ENCODE measurements at places on chromosomes 3 and 15.

DNA sequence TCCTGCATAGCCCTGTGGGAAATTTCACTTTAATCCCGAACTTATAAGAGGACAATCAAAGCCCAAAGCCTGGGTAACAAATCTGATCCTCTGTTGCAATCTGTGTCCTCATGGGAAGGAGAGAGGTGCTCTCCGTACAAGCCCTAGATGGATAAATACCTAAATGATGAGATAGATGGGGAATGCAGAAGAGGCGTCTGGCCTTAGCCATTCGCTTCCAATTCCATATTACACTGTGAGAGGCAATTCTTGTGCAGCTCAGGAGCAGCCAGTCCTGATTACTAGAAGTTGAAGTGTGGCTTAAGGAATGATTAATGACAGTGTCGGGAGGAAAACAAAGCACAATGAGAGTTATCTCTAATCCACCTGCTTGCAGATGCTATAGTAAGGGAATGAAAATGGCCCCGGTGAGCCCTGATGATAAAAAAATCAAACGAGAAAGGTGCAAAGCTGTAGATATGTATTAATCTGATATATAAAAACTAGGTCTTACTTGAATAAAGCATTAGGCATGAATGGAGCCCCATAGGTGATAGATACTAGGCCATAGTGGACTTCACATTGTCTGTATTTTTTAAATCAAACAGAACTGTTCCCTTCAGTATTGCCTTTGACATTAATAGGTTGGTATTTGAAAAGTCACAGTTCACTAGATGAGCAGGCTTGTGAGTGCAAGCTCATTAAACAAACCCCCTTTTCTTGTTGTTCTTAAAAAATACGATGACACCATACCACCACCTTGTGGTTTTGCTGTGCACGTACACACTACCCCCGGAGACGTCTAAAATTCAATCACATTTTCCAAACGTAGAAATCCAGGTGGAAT, 54.2 kb upstream of the TMCO5A start:
- DNase-seq, result no peak

DNA sequence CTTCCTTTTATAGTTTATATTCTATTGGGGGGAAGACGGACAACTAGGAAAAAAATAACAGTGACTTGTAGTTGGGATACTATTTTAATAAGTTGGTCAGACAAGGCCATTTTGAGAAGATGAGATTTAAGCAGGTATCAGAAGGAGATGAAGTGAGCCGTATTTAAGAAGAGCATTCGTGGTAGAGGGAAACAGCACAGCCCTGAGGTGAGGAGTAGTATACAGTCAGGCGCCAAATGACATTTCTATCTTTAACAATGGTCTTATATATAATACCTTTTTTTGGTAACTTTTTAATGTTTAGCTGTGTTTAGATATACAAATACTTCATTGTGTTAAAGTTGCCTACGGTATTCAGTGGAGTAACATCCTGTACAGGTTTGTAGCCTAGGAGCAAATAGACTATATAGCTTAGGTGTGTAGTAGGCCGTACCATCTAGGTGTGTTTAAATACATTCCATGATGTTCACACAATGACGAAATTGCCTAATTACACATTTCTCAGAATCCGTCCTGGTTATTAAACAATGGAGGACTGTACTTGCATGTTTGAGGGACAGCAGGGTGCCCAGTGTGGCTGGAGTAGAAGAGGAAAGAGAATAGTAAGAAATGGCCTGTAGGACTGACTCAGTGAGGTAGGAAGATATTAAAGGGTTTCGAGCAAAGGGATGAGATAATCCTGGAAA, 1.6 kb downstream of the NKTR start:
- DNase-seq, result no peak

DNA sequence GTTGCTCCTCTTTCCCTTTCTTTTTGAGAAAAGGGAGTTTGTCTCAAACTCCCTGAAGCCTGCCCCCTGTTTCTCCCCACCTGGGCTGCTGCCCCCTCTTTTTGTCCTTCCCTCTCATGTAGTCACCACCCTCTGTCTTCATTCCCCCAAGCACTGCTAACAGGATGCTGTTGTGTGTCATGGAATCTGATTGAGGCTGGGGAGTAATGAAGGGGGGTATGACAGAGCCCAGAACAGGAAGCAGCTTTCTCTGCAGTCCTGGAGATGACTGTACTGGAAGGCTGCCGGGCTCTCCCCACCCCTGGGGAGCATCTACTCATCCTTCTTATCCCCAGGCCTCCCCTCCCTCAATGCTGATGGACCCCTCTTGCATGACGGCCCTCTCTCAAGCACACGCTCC, 181.6 kb downstream of the ABHD5 start:
- DNase-seq, result no peak

DNA sequence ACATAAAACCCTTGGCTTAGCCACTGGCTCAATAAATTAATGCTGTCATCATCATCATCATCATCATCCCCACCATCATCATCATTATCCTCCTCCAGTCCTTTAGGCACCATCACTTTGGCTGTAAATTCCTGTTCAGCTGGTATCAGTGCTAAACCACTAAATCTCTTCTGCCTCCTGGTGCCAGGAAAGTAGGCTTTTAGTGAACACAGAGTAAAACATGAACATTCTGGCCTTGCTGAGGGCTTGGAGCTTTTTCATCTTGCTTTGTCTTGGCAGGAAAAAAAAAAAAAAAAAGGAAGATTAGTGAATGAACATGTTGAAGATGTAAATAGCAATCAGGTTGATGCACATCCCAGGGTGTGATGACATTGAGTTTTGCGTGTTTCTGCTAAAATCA, 67.3 kb upstream of the EIF1B start:
- no peak for DNase-seq

DNA sequence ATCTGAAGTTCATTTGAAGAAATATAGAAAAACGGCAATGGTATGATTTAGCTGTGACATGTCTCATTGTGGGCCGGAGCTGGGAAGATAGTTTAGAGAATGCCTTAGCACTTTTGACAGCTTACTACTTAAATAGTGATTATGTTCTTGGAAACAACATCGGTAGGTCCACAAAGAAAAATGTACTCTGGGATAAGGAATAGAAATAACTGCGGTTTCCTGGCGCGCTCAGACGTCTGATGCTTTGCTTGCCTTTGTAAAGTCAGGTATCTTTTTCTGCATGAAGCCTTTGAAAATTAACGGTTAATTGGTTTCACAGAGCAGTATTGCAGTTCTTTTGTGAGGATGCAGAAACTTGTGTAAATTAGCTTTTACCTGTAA, 1.4 kb downstream of the USP3 start:
- DNase-seq, result no peak

DNA sequence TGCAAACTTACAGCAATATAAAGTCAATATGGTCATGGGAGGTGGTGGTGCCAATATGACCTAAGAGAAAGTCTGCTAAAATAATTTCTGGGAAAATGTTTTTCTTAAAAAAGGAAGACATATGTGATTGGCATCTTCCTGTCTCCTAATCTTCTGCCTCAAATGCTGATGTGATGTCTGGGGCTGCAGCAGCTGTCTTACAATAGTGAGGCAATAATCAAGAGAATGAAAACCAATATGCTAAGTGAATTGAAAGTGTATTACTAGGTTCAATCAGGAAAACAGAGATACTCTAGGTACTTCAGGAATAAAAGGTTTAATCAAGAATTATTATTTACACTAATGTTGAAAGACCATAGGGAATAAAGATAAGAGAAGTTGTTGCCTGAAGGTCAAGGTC, 7.2 kb upstream of the STT3B start:
- no peak for DNase-seq

GRCh38 chr15:65998486-65998885, 129.2 kb downstream of the RAB11A start:
- DNase-seq, result no peak

GRCh38 chr15:74540161-74540760, 759 bp upstream of the ARID3B start:
- no peak for DNase-seq

DNA sequence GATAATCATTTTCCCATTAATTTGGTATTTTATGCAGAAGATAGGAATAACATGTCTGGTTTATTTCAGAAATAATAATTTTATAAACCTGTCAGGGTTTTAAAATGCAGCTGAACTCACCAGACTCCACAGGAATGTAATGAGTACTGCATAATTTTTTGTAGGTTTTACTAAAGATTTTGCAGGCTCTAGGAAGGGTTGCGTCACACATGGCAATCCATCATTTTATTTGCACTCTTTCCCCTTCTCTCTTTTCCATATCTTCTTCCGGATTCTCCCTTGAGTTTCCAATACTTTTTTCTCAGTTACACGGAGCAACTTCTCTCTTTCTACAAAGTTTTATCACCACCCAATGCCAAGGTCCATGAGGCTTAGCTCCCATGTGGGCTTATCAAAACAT, 234.7 kb downstream of the NFKBIZ start:
- DNase-seq, result no peak

DNA sequence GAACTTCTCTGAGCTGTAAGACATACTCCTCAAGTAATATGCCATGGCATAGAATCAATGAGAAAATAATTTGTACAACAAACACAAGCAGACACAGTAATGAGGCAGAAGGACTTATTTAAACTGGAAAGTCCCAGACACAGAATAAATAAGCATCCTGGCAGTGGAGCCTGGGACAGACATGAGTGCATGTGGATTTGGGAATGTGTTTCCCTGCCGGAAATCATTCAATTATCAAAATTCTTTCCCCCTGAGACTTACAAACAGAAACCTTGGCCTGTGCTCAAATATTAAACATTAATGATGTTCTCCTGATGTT, 520.1 kb downstream of the ROBO1 start:
- DNase-seq, result no peak

GRCh38 chr3:11021611-11022011, 29.1 kb downstream of the SLC6A1 start:
- no peak for DNase-seq

GRCh38 chr3:126131881-126132750, 48.2 kb upstream of the SLC41A3 start:
- DNase-seq, result no peak

- no peak for DNase-seq
Measured at GRCh38 chr3:94285872-94286271, 223.0 kb downstream of the NSUN3 start.

- DNase-seq, result no peak
Measured at GRCh38 chr3:73999501-73999900, 374.8 kb upstream of the PDZRN3 start.

- DNase-seq, result peak; percentile 50
Measured at GRCh38 chr3:187066228-187066995, 72.9 kb downstream of the RPL39L start.

DNA sequence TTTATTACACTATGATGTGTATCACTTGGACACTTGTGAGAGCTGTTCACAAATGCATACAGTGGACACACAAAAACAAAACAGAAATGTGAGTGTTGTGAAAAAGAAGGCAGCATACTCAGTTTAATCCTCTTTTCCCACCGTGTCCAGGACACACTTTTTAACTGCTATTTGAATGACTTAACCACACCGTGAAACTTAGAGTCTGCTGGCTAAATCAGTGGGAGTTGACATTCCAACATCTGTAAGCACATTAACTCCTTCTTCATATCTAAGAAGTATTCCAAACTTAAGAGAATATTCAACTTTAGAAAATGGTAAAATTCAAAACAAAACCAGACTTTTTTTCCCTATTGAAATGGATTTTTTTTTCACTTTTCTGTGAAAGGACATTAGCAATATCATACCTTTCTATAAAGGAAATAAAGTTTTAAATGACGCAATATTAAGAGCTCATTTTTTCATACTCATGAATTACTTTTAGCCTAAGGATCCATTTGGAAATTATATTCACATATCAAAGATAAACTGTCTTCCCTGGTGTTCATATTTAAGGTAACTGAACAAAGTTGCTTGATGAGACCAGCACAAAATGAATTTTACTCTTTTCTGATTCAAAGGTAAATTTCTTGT, 316.6 kb downstream of the RBMS3 start:
- DNase-seq, result no peak

- no peak for DNase-seq
Measured at GRCh38 chr3:140576449-140576848, 101.4 kb upstream of the TRIM42 start.

DNA sequence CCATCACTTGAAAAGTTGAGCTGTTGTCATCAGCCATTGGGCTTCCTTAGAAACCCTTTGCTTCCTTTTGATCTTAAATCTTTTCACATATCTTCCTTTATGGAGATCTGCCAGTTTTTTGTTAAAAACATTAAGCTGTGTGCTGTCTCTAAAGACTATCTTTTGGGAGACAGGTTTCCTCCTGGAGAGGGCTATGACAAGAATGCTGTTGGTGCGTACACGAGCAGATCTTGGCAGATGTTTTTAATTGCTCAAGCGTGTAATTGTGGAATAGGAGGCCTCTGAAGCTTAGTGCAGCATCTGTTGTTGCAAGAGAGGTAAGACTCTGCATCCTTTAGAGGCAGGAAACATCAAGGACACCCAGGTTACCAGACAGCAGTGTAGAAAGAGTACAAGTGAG, 56.8 kb downstream of the PHLDB2 start:
- no peak for DNase-seq

DNA sequence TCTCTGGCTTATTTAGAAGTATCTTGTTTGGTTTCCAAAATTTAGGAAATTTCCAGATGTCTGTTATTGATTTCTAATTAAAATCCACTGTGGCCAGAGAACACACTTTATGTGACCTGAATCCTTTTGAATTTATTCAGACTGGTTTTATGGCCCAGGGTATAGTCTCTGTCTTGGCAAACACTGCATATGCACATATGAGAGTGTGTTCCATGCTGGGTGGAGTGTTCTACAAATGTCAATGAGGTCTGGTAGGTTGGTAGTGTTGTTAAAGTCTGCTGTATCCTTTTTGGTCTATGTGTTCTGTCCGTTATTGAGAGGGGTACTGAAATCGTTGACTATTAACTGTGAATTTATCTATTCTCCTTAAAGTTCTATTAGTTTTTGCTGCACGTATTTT, 30.2 kb downstream of the PGPEP1L start:
- DNase-seq, result no peak

- DNase-seq, result no peak
Measured at GRCh38 chr3:15538345-15538744, 16.8 kb upstream of the COLQ start.

GRCh38 chr15:84961707-84962106, 19.9 kb upstream of the PDE8A start:
- no peak for DNase-seq

DNA sequence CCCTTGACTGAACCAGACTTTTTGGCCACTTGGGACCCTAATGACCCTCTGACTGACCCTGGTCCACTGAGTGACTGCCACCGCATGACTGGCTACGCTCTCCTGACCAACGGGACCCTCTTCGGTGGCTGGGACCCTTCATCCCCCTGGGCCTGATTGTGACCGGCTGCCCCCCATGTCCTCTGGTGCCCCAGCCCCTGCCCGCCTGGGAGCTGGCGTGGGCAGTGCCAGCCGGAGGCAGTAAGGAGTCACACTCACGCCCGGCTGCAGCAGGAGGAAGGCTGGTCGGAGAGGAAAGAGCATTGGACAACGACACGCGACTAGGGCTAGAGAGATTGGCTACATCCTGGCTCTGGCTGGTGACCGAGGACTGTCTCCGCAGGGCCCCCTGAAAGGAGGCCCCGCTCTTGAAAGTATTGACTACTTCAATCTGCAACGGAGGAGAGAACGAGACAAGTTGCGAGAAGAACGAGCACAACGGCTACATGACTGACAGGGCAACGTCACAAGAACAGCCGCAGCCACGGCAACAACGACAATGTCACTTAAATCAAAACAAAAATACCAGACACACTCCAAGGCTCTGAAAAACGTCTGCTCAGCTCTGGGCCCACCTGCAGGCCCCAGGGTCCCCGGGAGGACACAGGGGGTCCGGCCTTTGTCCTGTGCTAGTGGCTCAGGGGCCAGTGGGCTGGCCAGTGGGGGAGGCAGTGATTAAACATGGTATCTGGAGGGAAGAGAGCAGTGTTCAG, 15.1 kb upstream of the SEC13 start:
- no peak for DNase-seq

- no peak for DNase-seq
Measured at GRCh38 chr3:32138545-32139104, 32.2 kb downstream of the GPD1L start.
